ENCODE measurements at places on chromosomes 4 and X. TPM values are rescaled to one million over a fixed set of nuclear protein-coding genes. Genes with fewer than 3 reads are reported as not detected.

Gene SPATA4
- total RNA-seq = not detected

Gene PNMA6A
- total RNA-seq = 1.7 TPM

Gene FTSJ1
- total RNA-seq = 32.2 TPM

Gene SUPT20HL2
- total RNA-seq = not detected

Gene GAGE12J
- not detected for total RNA-seq

Gene C4orf54
- total RNA-seq = 3.0 TPM

Gene STARD8
- total RNA-seq = 15.2 TPM

Gene SPON2
- 13.7 TPM for total RNA-seq

Gene TMEM154
- 2.0 TPM for total RNA-seq

Gene ERAS
- not detected for total RNA-seq

Gene RHOXF1
- total RNA-seq = not detected

Gene BDH2
- total RNA-seq = 27.2 TPM

Gene CABS1
- not detected for total RNA-seq

Gene TBX22
- not detected for total RNA-seq

Gene POU3F4
- total RNA-seq = not detected

Gene MAGEH1
- 11.4 TPM for total RNA-seq

Gene IL13RA1
- 13.1 TPM for total RNA-seq

Gene ZFX
- total RNA-seq = 51.9 TPM

Gene APLN
- total RNA-seq = 15.0 TPM

Gene CT45A1
- total RNA-seq = not detected

Gene L1CAM
- total RNA-seq = 5.8 TPM

Gene TRIML2
- not detected for total RNA-seq

Gene DRP2
- total RNA-seq = not detected

Gene GPR34
- 18.4 TPM for total RNA-seq

Gene CXorf49
- not detected for total RNA-seq

Gene RHOXF2B
- not detected for total RNA-seq

Gene ZNF711
- 0.75 TPM for total RNA-seq

Gene PAGE1
- not detected for total RNA-seq

Gene GUCY1A1
- total RNA-seq = 48.7 TPM

Gene MSX1
- total RNA-seq = 7.4 TPM

Gene GPRASP1
- 2.2 TPM for total RNA-seq

Gene CYSLTR1
- total RNA-seq = 0.75 TPM

Gene CSAG3
- total RNA-seq = not detected

Gene PHKA1
- total RNA-seq = 15.3 TPM

Gene SHROOM2
- total RNA-seq = 1.1 TPM

Gene SMS
- total RNA-seq = 50.2 TPM

Gene BST1
- 2.1 TPM for total RNA-seq

Gene CYP2U1
- 8.2 TPM for total RNA-seq

Gene XKRX
- not detected for total RNA-seq

Gene PPEF2
- not detected for total RNA-seq

Gene STPG2
- total RNA-seq = 0.50 TPM

Gene CLNK
- total RNA-seq = not detected

Gene POF1B
- 4.7 TPM for total RNA-seq

Gene NHS
- total RNA-seq = 3.4 TPM

Gene YY2
- 0.63 TPM for total RNA-seq

Gene TEX11
- not detected for total RNA-seq

Gene USP51
- total RNA-seq = 0.49 TPM

Gene TAPT1
- total RNA-seq = 29.6 TPM

Gene SYN1
- total RNA-seq = 7.9 TPM

Gene TRIM75
- not detected for total RNA-seq

Gene DGAT2L6
- total RNA-seq = not detected

Gene VCX3A
- not detected for total RNA-seq

Gene RHOXF2
- not detected for total RNA-seq
